Nucleus accumbens (tissue), 56 donors: ENCODE measurements at places on chromosomes 6 and 20.

- no peak for DNase-seq
These were observed 39.6 kb downstream of the OR2B2 start for GRCh38 chr6:27872642-27873020.

DNA sequence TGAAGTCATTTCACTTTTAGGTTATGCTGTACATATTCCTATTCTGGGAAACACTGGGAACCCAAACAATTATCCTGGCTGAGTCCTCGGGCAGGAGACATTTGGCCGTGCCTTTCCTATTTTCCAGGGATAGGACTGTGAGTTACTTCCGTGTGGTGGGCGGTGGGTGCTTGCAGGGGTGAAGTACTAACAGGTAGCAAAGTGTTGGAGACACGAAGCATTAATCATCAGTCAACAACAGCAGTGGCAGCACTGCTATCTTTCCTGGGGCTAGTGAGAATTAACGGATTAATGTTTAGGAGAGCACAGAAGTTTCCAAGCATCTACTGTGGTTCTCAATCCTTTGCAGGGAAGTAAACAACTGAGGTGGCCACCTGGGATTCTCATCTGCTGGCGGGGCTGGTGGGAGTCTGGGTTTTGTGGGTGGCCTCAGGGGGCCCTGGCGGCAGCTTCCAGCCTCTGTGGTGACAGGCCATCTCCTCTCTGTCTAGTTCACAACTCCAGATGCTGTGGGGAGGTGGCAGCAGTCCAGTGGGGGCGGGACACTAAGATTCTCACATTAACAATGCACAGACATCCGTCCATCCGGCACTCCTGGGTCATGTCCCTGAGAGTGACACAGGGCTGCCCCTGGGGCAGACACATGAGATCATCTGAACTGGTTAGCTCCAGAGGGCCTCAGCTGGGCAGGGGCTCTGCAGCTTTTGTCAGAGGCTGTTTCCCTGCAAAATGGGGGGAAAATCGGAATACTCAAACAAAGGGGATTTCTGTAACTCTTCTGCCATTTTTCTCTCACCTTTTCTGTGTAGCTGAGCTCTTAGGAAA is 90.9 kb downstream of the GJA10 start:
- peak; percentile 86 for DNase-seq

- DNase-seq: no peak
These were observed 32.0 kb downstream of the QKI start for GRCh38 chr6:163446549-163446948.

DNA sequence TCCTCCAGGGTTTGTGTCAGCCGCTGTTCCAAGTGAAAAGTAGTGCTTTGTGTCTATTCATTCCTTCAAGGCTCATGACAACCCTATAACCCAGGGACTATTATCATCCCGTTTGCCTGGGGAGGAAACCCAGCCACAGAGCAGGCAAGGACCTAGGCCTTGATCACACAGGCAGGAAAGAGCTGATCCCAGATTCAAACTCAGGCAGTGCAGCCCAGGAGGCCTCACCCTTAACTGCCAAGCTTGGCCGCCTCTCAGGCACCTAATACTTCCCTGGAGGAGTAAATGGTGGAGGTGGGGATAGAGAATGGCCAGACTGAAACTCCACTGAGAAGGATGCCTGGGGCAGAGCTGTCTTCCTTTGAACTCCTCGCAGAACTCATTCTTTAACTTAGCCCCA is 215.1 kb upstream of the QKI start:
- no peak for DNase-seq

GRCh38 chr6:161327360-161327953 is 53.6 kb upstream of the AGPAT4 start:
- DNase-seq: no peak

DNA sequence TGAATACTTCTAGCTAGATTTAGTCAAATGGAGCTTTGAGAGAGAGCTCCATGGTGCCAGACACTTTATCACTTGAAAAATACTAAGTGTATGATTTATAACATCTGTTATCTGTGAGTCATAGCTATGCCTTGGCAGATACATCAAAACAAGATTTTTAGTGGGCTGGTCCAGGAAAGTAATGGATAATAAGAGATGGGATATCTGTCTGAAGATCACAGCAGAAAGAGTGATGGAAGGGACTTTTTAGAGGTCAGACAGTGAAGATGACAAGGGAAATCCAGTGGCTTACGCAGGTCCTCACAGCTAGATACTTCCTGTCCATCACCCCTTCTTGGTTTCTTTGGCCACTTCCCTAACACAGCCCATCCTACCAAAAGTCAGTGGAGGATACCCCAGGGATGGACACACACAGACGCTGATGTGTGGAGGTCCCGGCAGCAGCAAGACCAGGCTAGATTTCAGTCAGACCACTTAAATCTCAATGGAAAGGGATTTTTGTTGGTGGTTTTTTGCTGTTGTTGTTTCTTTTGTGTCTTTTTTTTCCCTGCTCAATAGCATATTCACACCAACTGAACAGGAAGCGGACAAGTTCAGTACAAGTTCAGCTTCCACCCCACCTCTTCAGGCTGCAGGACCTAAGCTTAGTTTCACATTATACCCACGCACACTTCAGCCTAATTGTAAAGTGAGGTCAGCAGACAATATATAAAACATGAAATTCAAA is 209.3 kb downstream of the ALDH8A1 start:
- DNase-seq: no peak

- DNase-seq: no peak
These were observed 527.8 kb upstream of the RNF217 start for GRCh38 chr6:124434421-124434820.

- no peak for DNase-seq
These were observed 478.1 kb downstream of the PHF3 start for GRCh38 chr6:64113704-64114103.

DNA sequence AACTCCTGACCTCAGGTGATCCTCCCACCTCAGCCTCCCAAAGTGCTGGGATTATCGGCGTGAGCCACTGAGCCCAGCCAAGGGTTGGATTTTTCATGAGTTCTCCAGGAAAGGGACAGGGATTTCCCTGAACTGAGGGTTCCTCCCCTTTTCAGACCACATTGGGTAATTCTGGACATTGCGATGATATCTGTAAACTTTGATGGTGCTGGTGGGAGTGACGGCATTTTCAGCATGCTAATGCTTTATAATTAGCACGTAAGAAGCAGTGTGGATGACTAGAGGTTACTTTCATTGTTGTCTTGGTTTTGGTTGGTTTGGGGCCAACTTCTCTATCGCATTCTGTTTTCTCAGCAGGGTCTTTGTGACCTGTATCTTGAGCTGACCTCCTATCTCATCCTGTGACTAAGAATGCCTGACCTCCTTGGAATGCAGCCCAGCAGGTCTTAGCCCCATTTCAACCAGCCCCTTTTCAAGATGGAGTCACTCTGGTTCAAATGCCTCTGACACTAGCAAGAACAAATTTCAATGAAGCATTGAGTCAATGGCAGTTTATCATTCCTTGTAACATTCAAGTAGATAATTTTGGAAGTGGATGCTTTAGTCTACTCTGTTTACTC is 156.5 kb downstream of the TTLL2 start:
- no peak for DNase-seq

GRCh38 chr6:108592371-108593337 is 31.9 kb downstream of the FOXO3 start:
- no peak for DNase-seq

GRCh38 chr20:59678951-59679350 is 74.6 kb downstream of the PHACTR3 start:
- no peak for DNase-seq

- DNase-seq: no peak
These were observed 511 bp upstream of the OGFR start for GRCh38 chr20:62804021-62804626.

DNA sequence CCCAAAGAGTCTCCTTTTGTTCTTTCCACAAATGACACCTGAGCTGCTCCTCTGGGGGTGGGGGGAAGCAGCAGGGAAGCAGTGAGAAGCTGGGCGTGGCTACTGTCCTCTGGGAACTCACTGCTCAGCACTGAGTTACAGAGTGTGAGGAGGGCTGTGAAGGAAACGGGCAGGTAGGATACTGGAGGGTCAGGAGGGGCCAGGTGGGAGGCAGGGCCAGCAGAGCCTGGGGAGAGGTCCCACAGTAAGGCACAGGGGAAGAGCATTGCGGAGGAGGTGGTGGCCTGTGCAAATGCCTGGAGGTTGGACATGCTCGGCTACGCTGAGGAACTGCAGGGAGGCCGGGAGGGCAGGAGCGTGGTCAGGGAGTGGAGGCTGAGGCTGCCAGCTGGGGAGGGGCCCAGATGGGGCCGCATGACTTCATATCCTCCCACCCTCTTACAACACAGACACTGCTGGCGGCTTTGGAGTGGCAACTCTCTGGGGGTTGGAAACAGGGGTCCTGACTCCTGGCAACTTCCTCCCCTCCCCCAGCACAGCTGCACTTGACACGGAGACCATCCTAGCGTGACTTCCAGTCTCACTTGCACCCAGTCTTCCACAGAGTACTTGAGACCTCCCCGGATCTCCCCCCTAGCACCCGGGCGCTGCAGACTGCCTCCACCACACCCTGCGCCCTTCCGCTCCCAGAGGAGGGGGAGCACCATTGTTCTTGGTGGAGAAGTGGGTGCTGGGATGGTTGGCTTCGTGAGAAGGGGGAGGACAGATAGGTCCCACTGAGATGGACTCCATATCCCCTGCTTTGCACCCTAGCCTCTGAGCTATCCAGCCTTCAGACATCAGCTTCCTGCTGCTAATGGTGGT is 34.2 kb downstream of the RBM38 start:
- no peak for DNase-seq

- no peak for DNase-seq
These were observed 37.8 kb upstream of the EYA4 start for GRCh38 chr6:133203344-133203697.

- DNase-seq: no peak
These were observed 1.7 kb downstream of the SOD2 start for GRCh38 chr6:159691133-159691962.

- DNase-seq: no peak
These were observed 43.9 kb downstream of the BCAS1 start for GRCh38 chr20:54026295-54027064.
